NCI-H1694 treated with DMSO at 0.1 percent for 48 hours (cell line): ENCODE measurements at places on chromosomes 11 and 22.

GRCh38 chr11:5700421-5701054 is 10.9 kb downstream of the TRIM22 start:
- DNase-seq = no peak

DNA sequence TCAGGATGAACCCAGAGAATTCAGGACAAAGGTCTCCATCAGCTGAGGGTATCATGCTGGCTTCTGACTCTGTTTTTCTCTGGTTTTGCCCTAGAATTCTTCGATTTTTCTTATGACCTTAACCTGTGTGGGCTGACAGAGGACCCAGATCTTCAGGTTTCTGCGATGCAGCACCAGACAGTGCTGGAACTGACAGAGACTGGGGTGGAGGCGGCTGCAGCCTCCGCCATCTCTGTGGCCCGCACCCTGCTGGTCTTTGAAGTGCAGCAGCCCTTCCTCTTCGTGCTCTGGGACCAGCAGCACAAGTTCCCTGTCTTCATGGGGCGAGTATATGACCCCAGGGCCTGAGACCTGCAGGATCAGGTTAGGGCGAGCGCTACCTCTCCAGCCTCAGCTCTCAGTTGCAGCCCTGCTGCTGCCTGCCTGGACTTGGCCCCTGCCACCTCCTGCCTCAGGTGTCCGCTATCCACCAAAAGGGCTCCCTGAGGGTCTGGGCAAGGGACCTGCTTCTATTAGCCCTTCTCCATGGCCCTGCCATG is 16.8 kb downstream of the SERPING1 start:
- no peak for DNase-seq

- DNase-seq = no peak
These were observed 104.6 kb downstream of the SIK3 start for GRCh38 chr11:116993599-116993998.

GRCh38 chr11:65862191-65862735 is 2.0 kb downstream of the MUS81 start:
- DNase-seq = no peak

DNA sequence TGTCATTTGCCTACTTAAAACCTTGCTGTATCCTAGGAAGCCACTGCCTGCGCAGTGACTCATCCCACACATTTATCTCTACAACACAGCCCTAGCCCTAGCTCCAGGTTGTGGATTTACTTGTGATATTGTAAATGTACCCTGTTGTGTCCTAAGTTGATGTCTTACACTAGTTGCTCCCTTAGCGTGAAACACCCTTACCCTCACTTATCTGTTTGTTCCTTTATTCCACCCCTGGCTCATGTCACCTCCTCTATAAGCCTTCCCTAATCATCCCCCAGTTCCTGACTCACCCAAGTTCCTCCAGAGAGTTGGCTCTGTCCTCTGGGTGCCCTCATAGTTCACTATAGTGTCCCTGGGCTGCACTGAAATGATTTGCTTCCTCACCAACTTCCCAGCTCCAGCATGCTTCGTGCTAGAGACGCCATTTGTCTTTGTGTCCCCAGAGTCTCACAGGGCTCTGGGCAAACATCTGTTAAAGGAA is 431.8 kb upstream of the FAT3 start:
- DNase-seq = no peak

DNA sequence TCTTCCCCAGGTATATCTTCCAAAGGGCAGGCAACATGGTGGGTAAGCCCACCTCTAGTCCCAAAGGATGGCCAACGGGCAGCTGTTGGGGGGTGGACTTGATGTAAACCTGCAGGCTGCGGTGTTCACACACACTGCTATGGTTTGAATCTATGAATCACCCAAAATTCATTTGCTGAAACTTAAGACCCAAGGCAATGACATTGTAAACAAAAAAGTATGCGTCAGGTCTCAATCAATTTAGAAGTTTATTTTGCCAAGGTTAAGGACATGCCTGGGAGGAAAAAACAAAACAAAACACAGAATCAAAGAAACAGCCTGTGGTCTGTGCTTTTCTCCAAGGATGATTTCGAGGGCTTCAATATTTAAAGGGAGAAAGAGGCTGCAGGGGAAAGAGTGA is 18.3 kb downstream of the RCN1 start:
- no peak for DNase-seq

- no peak for DNase-seq
These were observed 13.5 kb upstream of the CHADL start for GRCh38 chr22:41254230-41254629.

DNA sequence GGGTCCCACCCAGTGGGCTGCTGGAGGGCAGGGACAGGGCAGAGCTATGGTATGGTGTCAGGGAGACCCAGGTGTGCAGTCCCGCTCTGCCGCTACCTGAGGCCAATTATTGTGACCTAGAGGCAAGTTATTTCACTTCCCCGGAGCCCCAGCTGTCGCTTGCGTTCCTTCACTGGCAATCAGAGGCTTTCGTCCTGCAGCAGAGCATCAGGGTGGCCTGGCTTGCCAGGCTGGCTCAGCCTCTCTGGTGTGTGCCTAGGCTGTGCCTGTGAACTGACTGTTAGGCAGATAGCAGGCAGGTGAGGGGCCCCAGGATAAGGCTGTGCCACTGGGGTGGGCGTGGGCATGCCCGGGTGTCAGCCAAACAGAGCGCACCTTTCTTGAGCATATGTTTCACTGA is 31.4 kb downstream of the GLB1L2 start:
- DNase-seq = no peak

- no peak for DNase-seq
These were observed 33.4 kb upstream of the EIF3D start for GRCh38 chr22:36562261-36562835.

DNA sequence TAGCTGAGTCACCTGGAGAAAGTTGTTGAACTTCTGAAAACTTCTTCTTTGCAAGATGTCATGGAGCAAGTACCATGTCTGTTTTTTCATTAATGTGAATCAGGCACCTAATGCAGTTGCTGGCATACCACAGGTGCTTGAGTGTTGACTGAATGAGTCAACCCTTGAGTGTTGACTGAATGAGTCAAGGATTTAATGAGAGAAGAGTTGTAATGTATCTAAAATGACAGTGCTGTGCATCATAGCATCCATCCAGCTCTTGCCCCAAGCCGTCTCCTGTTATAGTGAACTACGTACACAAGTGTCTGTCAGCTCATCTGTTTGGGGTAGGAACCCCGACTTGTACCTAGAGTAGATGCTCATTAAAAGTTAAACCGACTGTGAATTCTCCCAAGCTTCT is 93.1 kb downstream of the CWC15 start:
- no peak for DNase-seq

GRCh38 chr22:25053153-25053805 is 100.8 kb downstream of the KIAA1671 start:
- no peak for DNase-seq

DNA sequence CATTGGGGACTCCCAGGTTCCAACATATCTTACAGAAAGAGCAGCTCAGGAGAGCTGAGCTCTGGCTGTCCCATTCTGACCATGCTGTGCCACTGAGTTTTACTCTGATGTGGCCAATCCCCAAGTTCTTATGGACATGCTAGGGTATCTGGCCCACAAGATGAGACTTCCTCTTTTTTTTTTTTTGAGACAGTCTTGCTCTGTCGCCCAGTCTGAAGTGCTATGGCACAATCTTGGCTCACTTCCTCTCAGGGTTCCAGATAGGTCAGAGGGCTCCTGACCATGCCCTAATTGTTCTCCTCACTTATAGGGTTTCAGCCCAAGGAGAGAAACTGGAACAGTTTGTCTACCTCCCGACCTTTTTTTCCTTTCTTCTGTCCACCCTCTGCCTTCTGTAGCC is 152.3 kb upstream of the CCDC90B start:
- DNase-seq = peak; percentile 3

GRCh38 chr22:27531782-27532530 is 269.6 kb downstream of the MN1 start:
- DNase-seq = no peak

DNA sequence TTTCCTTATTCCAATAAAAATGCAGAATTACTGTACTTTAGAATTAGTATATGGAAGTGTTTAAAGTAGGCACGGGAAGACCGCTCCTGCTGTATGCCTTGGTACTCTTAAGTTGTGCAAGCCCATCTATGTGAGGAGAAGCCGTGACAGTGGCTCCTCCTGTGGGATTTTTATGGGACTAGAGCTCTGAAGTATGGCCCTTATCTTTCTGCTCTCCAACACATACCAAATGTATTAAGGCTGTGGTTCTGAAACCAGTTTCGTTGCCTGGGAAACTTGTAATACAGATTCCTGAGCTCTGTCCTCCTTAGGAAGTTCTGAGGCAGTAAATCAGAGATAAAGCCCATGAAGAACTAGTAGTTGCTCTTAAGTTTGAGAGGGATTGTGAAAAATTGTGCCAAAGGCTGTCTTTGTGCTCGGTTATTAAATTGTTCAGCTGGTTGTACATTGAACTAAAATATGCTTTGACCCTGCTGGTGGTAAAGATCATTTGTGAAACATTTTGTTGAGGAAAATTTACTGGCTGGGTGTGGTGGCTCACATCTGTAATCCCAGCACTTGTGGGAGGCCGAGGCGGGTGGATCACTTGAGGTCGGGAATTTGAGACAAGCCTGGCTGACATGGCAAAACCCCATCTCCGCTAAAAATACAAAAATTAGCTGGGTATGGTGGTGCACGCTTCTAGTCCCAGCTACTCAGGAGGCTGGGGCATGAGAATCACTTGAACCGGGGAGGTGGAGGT is 29.3 kb downstream of the RTN3 start:
- no peak for DNase-seq

GRCh38 chr11:111603611-111604130 is 1.4 kb downstream of the SIK2 start:
- no peak for DNase-seq

DNA sequence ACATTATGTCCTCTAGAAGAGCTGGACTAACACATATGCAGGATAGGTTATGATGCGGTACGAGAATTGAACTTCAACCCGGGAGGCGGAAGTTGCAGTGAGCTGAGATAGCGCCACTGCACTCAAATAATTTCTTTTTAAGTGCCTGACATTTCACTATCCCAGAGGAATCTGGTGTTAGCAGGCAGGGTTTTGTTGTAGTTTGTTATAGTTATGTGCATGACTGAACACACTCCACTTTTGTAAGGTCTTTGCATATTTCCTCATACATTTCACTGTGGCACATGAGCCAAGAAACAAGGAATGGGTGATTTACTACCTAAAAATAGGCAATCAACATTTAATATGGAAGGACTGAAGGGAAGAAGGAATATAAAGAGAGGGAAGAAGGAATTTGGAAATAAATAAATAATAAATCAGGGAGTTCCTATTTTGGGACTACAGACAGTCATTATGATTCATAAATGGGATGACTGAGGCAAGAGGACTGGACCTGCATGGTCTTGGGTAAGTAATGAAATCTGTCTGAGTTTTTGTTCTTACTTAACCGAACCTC is 8.7 kb upstream of the HIPK3 start:
- no peak for DNase-seq

DNA sequence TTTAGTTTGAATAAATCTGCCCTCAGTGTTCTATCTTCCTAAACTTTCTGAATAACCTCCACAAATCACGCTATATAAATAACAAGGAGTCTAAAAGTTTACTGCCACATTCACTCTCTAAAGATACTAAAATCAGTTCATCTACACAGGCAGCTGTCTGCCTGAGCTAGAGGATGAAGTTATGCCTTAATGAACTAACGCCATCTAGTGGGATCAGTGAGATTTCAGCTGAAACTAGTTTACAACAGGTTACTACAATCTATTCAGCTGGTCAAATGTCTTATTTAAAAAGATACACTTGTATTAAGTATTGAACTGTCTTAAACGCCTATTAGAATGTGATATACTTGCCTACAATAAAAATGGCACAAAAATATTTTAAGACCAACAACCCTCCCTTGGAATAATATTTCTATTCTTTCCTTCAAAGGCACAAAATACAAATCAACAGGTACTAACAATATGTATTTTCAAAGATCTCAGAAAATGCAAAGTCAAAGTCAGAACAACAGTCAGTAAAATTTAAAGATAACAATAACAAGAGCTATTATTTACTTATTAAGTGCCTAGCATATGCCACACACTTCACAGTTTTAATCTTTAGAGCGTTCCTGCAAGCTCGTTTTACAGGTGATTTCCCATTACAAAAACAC is 84.1 kb downstream of the LARGE2 start:
- peak; percentile 71 for DNase-seq

- DNase-seq = no peak
These were observed 21.7 kb downstream of the SLC25A17 start for GRCh38 chr22:40797427-40797826.

DNA sequence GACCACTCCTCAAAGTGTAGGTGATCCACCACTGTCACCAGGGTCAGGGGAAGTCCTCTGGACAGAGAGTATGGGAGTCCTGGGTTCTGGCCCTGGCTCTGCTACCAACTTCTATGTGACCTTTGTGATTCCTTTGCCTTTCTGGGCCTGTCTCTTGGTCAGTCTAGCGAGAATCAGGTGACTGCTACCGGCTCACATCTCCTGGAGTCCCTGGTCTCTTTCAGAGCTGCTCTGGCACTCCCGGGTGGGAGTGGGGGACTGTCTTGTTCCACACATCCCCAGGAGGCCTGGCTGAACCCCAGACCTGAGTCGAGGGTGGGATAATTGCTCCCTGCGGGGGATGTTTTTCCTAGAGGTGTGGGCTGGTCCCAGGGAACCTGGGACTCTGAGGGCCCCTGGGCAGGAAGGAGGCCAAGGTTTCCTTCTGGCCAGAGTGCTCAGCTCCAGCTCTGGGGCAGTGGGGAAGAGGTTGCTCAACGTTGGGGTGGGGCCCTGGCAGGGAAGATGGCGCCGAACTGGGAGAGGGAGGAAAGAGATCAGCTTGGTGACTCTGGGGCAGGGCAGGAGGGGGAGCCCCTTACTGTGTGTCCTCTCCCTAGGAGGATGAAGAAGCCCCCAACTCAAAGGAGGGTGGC is 2.1 kb downstream of the SOX10 start:
- DNase-seq = no peak

DNA sequence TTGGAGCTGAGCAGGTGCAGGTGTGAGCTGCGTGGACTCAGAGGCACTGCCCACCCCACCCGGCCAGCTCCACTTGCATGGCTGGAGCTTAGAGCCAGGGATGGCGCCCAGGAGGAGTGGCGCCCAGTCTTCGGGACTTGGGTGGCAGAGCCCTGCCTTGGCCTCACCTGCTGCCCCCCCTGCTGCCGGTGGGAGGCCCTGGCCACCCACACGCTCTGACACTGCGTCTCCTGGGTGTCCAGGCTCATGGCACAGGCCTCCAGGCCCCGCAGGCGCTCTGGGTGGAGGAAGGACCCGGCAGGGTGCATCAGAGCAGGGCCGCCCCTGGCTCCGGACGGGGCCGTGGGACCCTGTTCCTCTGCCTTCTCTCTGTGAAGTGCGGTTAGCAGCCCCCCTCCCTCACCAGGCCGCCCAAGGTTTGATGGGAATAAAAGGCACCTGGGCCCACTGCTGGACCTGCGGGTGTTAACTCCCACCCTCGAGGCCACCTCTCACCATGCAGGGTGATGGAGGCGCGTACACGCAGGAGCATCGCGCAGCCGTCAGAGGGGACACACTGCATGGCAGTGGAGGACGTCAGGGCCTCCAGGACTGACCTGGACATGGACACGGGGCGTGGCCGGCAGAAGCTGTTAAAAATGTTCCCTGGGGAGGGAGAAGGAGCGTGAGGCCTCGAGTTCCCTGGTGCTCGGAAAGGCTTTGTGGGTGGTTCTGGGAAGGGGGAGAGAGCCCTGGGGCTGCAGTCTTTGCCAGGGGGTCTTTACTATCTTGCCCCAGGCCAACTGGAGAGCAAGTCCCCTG is 11.8 kb downstream of the IL17REL start:
- DNase-seq = no peak
